ENCODE measurements at places on chromosomes 2 and 18. TPM values are rescaled to one million over a fixed set of nuclear protein-coding genes. Genes with fewer than 3 reads are reported as not detected.

DNA sequence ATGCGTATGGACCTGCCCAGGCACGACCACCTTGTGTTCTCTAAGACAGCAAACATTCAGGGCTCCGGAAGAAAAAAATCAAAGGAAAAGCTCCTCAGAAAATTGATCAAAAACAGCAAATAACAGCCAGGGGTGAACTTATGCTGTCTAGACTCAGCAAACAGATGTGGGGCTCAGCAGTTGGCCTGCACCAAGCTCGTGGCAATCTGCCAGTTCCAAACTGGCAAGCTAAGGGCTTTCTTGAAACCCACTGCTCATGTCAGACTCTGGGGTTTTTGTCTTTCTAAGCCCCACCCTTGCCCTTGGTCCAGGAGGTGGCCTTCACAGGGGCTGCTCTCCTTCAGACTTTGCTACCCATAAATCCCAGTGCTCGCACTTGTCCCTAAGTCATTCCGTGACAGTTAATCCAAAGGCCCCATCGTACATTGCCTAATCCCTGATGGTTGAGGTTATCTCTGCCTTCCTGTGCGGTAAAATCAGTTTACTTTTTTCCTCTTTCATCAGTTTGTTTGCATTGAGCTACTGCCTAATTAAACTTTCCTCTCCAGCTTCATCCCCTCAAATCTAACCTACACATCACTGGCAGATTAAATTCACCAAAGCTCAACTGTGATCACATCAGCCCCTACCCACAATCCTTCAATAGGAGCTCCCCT, 408.0 kb downstream of the LRATD1 start:
- no peak for DNase-seq

DNA sequence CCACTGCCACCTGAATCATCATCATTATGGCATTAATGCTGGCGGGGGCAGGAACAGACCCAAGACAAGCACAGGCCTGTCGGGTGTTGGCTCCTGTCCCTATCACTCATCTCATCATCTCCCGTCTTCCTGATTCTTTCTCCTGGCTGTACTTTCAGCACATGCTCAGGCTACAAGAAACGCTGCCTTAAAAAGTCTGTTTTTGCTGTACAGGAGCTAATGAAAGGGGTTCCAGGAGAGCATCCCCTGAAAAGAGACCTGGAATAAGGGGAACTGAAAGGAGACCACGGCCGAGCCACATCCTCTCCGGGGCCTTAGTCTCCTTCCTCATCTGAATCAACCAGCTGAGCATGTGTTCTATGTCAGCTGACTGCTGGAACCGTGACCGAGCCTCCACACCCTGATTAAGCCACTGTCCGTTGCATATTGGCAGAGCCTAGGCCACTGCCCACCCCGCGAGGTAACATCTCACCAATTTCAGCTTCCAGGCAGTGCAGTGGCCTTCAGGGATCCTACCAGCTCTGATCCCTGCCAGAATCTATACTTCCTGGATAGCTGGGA, 62.6 kb downstream of the DNMT3A start:
- DNase-seq, result peak; percentile 53

DNA sequence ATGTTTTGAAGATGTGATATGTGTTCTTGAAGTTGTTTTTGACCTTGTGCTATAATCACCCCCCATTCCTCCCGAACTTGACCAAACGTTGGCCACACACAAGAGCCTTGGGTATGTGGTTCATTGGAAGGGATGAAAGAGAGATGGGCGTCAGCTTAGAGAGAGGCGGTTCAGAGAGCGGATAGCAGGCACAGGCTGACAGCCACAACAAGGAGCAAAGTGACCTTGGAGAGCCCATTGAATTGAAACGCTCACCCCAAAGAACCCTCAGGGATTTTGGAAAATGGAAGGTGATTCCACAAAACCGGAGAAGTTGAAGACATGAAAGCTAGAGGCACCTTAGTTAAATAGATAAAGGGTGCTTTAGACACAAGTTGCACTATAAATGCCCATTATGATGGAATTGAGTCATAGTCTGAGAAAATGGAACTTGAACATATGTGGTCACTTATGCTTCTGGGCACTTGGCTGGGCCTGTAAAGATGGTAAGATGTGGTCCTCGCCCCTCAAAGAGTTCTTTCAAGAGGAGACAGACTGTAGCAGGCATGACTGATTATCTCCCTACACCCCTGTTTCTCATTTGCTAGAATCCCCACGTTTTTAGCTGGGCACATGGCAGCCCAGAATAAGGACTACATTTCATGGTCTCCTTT, 188.5 kb upstream of the HAAO start:
- DNase-seq, result peak; percentile 15

GRCh38 chr2:120669121-120669952, 66.3 kb upstream of the GLI2 start:
- no peak for DNase-seq

- DNase-seq, result no peak
Measured at GRCh38 chr18:34122724-34123334, 101.9 kb downstream of the NOL4 start.

GRCh38 chr2:101113441-101114267, 37.5 kb downstream of the TBC1D8 start:
- DNase-seq, result no peak

DNA sequence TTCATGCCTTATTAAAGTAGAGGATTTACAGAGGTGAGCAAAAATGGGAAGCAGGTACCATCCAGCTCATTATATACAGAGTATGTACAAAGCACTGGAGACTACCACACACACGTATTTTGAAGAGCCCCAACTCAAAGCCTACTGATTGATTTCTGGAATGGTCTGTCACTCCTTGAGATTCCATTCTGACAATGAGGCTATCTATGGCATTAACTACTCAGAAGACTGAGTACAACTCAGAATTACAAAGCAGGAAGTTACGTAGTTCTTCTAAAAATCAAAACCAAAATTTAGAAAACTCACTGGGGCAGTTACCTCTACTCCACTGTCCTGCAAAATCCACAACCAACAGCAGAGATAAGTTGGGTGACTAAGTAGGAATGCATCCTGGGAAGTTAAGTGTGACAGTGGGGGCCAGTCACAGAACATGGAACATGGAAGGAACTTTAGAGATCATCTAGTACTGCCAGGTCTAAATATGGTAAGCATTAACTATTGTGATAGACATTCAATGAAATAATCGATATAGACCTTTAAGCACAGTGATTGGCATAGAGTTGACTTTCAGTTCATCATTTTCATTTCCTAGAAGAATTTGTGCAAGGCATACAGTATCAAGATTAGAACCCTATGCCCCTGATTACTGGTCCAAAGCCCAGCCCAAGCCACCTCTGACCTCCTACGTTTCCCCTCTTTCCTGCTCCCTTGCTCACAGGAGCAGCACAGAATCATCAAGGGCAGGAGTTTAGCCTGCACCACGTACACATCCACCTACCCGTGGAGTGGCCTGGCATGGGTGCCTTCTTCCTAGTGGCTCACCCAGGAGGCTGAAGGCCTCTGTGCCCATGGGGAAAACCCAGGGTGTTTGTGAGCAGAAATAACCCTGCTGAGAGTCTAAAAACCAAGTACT, 80.1 kb upstream of the FOSL2 start:
- DNase-seq, result no peak

GRCh38 chr2:66445925-66446871, 11.3 kb downstream of the MEIS1 start:
- peak; percentile 55 for DNase-seq

- DNase-seq, result no peak
Measured at GRCh38 chr2:84807063-84807485, 73.8 kb downstream of the TRABD2A start.

FIGN gene
- total RNA-seq, result 0.84 TPM

GNLY gene
- 3.0 TPM for total RNA-seq

HOXD12 gene
- not detected for total RNA-seq

TCF23 gene
- 0.23 TPM for total RNA-seq

CTAGE1 gene
- total RNA-seq, result not detected

PIK3C3 gene
- 53.4 TPM for total RNA-seq

CNTNAP5 gene
- 3.3 TPM for total RNA-seq
